ENCODE measurements at places on chromosomes 6 and 20.

- peak; percentile 85 for DNase-seq
Measured at GRCh38 chr20:25750765-25751696, 54.4 kb upstream of the ZNF337 start.

GRCh38 chr6:148565930-148566663, 180.7 kb upstream of the UST start:
- DNase-seq, result no peak

DNA sequence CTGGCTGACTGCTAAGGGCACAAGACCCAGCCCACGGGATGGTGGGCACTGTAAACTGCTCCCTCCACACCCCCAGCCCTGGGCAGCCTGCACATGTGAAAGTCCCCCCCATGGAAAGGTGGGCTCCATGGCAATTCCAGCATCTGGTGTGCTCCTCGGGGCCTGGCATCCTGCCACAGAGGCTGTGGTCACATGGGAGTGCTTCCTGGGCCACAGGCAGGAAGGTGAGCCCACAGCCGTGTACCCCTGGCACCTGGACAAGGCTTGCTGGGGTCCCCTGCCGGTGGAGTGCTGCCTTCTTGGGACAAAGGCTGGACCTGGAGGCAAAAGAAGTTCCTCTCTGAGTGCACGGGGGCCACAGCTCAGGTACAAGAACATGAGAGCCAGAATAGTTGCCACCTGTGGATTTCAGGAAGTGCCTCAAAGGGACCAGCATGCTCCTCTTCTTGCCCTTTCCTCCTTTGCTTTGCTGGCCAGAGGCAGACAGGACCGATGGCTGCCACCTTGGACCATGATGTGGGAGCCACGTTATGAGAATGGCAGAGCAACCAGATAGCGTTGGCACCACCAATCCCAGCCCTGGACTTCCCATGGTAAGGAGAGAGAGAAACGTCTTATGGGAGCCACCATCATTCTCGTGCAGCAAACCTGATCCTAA, 120.2 kb upstream of the MLN start:
- no peak for DNase-seq

GRCh38 chr20:25148982-25149846, 46.3 kb upstream of the ENTPD6 start:
- DNase-seq, result no peak

DNA sequence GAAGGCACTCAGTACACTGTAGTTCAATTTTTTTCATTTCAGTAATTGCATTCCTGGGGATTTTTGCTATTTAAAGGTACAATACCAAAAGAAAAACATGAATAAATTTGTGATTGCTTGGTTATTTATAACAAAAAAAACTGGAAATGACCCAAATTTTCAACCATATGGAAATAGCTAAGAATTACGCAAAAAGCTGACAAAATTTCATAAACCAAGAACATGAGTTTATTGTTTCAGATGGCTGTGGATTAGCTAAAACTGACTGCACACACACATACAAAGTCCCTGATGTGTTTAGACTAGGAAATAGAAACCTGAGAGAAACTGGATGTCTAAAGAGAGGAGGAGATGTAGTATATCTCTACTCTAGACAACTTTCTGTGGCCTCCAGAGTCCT, 718.4 kb upstream of the CHD6 start:
- DNase-seq, result no peak

DNA sequence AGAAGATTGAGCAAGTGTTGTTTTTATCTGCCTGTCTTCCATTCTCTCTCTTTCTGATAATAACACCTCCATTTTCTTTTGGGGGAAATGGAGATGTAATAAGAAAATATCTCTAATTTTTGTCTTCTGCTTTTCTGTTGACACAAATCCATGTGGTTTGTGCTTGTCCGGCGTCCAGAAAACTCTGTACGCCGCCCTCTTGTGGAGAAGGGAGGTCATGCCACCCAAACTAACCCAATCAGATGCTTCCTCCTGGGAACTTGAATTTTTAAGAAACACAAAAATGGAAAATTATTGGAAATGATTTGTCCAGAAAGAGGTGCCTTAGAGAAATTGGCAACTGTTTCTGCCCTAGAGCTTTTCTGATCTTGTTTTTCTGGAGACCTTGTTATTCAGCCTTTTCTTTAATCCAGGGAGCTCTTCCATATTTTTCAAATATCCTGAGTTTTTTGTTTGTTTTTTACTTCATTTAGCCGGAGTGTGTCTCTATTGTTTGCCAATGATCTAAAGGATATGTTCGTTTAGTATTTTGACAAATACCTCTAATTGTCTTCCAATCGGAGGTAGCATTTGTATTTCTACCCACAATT, 17.8 kb upstream of the FNDC1 start:
- peak; percentile 46 for DNase-seq

DNA sequence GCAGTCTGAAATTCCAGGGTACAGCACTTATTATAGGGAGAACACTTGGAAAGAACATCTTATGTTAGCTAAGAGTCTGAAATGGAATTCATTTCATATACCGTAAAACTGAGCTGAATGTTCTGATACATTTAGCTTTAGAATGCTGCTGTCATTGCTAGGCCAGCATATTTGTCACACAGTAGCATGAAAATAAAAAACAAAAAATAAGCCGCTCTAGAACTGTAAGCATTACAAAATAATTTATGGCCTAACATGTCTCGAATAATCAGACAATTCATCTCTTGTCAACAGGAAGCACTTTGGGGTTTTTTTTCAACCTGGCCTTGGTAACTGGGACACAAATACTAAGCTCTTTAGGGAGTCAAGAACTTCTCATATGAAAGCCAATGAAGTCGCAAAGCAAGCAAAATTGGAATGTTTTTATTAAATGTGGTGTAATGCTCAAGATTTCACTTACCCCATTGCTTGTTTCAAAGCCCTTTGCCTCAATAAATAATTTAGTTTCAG, 115.7 kb downstream of the PHACTR1 start:
- no peak for DNase-seq

DNA sequence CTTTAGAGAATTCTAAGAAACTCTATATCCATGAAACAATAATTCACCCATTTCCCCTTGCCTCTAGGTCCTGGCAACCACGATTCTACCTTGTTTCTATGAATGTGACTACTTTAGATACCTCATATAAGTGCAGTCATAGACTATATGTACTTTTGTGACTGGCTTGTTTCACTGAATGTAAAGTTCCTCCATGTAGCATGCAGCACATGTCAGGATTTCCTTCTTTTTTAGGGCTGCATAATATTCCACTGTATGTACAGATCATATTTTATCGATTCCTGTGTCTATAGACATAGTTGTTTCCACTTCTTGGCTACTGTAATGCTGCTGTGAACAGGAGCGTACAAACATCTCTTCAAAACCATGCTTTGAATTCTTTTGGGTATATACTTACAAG, 11.7 kb downstream of the EEF1E1 start:
- no peak for DNase-seq

DNA sequence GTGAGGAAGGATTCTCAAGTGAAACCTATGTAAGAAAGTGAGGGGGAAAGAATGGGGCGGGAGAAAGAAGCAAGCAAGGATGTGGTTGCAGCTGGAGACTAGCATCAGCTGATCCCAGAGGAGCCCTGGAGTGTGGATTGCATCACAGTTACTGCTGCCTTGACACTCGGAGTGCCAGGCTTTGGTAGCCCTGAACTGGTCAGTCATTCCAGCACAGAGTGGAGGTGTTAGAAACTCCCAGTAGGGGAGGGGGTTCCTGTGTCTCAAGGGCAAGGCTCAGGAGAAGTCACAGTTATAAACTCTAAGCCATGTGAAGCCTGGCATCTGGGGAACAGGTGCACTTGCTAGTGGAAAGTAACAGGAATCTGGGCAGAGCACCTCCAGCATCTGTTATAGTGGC, 23.5 kb downstream of the SNAP25 start:
- no peak for DNase-seq

DNA sequence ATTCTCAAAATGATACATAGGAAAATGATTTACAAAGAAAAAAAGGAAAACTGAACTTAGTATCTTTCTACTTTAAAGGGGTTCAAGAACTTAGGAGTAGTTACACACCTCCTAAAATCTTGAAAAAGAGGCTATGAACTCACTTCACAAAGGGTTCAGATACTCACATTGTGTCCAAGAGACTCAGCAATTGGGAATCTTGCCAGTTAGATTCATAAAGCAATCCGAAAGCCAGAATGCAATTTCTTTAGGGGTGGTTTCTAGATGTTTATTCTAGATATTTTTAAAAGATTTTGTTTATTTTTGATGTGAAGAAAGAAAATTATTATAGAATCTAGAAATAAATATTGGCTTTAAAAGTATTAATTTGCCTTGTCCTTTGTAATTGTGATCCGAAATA, 1.7 kb upstream of the MYB start:
- no peak for DNase-seq

DNA sequence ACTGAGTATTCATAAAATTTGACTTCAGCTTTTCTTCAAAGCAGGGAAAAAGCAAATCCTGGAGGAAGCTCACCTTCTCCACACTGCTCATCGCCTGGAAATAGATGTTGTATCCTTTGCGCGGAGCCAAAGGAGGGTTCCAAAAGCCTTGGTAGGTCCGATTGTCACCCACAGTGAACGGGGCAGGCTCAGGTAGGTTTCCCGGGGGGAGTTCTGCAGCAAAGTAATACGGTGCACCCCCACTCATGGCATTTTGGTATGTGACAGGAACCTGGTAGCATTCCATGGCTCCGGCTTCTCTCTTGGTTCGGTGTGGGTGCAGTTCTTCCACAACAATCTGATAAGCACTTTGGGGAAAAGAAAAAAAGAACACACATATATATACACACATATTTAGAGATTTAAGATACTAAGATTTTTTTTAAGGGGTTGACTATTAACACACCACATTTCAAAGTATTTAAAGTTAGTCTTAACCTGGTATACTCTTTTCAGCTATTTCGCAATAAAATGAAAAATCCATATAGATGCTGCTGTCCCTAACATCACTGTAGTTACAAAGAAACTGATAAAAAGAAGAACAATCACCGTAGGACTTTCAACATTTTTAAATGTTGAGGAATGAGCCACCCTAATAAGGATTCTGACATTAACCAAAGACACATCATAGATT, 166.7 kb upstream of the THEMIS start:
- DNase-seq, result no peak

- DNase-seq, result no peak
Measured at GRCh38 chr6:46757214-46757596, 10.5 kb downstream of the ANKRD66 start.

DNA sequence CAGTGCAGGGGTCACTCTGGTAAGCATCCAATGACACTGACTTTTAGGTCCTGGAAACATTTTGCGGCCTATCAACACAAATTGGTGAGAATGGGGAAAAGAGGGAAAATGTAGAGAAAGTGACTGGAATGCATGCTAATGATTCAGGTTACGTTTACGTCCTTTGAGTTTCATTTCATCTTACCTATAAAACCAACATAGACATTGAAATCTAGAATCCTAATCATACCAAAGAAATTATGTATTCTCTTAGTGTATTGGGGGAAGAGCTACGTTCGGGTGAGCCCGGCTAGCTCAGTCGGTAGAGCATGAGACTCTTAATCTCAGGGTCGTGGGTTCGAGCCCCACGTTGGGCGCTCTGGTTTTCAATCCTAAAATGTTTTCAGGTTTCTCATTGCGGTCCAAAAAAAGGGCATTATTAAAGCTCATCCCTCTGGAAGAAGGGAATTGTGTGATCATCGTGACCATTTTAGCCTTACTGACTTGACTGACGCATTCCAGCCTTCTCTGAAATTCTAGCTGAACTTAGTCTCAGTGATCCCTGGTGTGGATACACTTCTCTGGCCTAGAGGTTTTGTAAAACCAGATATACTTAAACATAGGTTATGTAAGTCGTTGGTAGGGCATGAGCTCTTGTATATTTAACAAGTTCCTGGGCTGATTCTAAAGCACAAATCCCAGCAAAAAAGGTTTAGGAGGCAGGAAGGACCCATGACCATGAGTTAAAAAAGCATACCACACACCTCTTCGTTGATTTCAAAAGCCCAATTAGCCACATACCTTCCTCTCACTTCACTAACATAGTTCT, 18.3 kb downstream of the HMGN4 start:
- peak; percentile 37 for DNase-seq

DNA sequence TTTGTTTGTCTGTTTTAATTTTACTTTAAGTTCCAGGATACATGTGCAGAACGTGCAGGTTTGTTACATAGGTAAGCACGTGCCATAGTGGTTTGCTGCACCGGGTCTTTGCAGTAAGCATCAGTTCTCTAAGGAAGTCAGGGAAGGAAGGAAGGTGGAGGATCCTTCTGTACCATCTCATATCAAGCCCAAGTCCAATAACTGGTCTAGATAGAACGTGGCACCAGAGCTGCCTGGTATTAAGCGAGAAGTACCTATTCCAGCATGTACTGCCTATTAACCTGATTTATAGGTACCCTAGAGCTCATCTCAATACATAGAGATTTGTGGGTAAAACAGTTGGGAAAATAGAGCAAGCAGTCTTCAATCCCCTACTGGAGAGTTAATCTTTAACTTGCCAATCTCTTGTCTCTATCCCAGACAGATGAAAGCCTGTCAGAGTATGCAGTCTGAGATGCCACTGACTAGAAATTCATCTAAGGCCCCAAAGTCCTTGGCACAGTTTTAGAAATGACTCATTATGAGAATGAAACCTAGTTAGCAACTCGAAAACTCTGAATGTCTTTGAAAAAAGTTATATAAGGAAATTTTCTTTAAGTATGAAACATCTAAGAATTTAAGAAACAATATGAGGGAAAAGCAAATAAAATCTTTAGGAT, 144.9 kb downstream of the TFAP2A start:
- DNase-seq, result no peak

GRCh38 chr6:125793863-125794262, 3.1 kb downstream of the NCOA7 start:
- no peak for DNase-seq

DNA sequence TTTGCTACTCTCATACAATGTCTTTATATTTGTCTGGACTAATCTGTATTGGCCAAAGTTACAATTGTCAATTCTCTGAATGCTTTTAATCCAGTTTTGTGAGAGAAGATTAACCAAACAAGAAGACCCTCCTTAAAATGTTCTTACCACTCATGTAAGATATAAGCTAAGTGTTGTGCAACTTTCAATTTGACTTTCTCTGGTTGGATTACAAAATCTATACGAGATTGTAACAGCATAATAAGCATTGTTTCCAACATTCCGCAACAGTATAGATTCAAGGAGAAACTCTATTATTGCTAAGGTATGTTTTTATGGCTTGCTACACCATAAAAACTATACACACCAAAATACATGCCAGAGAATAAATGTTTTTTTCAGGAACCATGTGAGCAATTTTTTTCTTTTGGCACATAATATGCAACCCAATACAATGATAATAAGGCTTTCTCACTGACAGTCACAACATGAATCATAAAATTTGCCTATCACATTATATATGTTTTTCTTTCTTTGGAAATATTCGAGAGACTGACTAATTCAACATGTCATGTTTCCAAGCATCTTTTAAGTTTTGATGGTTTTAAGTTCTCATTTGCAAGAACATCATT, 12.2 kb upstream of the TRPC4AP start:
- DNase-seq, result no peak

DNA sequence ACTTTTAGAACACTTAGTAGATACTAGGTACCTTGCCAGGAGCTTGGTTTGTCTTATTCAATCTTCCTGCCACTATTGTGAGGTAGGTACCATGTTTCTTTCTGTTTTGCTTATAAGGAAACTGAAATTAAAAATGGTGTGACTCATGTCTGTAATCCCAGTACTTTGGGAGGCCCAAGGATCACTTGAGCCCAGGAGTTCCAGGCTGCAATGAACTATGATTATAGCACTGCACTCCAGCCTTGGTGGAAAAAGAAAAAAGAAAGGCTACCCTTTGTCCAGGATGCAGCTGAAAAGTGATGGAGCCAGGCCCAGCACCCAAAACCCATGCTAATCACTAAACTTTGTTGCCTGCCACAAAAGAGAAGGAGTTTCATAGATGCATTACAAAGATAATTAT, 34.1 kb upstream of the LAMA4 start:
- no peak for DNase-seq

- DNase-seq, result peak; percentile 73
Measured at GRCh38 chr6:6969761-6970223, 138.0 kb upstream of the RREB1 start.

Data from NCI-H526 (cell line).